GM03348 (cell line): ENCODE measurements at places on chromosomes 3 and 15.

DNA sequence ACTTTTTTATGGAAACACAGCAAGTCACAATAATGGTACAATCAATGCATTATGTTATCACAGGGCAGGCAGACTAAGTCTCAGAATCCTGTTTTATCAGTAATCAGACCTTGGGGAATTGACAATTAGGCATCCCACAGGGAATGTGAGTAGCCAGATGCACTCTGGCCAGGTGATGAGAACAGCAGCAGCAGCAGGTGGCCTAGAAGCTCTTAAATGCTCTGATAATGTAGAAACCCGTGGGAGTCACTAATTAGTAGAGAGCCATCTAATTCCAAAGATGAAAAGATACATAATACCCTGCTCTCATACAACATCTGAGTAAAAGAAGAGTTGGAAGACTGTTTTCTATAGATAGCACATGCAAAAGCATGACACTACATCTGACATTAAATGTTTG lies 12.6 kb downstream of the CEP152 start:
- no peak for DNase-seq

DNA sequence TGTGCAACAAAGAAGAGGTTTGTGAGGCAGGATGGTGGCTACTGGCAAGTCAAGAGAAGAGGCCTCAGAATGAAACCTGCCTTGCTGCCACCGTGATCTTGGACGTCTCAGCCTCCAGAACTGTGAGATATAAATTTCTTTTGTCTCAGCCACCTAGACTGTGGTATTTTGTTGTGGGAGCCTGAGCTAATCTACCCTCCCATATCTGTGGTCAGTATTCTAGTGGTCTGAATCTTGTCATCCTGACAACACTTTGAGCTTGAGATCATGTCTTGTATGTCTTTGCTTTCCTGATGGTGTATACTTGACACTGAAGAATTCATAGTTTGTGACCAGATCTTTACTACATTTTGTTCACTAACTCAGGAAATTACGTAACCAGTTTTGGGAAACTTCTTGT lies 240.6 kb upstream of the GOLIM4 start:
- DNase-seq = no peak

GRCh38 chr15:67782691-67782991 lies 42.7 kb upstream of the SKOR1 start:
- DNase-seq = no peak

DNA sequence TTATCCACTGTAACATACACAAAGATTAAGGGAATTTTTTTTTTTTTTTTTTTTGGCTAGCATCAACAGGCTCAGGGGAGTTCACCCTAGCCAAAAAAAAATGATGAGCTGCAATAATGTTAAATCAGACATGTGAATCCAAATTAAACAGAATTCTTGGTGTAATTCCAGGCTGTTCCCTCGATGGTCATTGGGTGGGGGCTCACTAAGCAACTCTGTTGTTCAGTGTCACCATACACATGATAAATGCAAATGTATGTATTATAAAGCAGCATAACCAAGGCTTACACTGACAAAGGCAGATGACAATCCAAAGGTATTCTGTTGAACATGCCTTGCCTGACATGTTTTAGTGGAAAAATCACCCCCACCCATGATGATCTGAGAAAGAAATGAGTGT lies 29.0 kb downstream of the IL1RAP start:
- no peak for DNase-seq

DNA sequence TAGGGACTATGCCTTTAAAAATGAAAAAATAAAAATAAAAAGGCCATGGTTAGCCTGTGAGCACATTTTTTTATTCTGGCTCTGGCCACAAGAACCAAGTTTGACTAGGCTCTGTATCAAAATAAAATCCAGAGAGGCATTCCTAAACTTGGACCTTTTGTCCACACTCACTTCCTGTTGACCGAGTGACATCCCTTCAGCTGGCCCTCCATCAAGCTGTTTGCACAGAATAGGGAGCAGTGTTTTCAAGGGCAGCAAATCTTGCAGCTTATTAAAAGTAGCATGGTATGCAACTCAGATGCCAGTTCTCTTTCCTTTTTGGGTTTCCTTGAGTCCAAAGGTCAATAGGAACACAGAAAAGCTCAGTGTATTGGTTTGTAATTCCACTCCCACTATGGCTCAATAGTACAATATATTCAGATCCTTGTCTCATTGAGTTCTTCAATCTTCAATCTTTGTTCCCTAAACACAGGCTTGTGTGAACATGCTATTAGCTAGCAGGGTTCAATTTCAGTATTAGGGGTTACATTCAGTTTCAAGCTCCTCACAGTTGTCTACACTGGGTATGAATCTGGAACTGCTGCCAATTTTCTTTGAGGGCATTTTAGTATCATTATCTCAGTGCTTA lies 244.5 kb downstream of the RBMS3 start:
- peak; percentile 68 for DNase-seq

GRCh38 chr3:53938645-53939044 lies 47.0 kb upstream of the SELENOK start:
- peak; percentile 69 for DNase-seq

GRCh38 chr3:102037209-102037608 lies 187.9 kb downstream of the NFKBIZ start:
- DNase-seq = no peak

- DNase-seq = peak; percentile 90
Observed at GRCh38 chr15:53197426-53197839, 407.3 kb upstream of the ONECUT1 start.

GRCh38 chr15:66783314-66783713 lies 81.3 kb downstream of the SMAD6 start:
- DNase-seq = no peak

DNA sequence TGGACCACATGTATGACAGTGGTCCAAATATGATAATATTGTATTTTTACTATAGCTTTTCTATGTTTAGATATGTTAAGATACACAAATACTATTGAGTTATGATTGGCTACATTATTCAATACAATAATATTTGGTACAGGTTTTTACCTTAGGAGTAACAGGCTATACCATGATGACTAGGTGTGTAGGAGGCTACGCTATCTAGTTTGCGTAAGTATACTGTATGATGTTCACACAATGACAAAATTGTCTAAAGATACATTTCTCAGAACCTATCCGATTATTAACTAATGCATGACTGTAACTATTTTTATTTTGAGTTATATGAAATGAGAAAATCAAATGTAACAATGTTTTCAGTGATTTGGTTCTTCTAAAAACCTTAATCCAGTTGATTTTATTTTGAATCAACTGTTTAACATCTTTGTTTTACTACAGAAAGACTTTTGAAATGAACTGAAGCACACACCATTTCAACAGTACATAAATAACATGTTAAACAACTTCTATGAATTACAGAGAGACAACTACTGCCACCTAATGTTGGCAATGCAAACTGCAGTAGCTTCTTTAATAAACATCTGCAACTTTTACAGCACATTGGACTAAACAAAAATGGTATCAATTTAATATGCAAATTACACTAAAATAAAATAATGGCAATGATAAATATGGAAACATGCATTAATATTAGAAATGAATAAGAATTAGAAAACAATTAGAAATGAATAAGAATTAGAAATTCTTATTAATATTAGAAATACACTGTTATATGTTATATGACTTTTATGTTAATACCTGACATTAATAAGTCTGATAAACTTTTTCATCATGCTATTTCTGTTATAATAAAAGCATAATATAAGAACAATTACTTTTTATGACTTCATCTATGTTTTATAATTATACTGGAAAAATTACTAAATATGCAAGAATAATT lies 255.7 kb downstream of the MBNL1 start:
- DNase-seq = peak; percentile 32

DNA sequence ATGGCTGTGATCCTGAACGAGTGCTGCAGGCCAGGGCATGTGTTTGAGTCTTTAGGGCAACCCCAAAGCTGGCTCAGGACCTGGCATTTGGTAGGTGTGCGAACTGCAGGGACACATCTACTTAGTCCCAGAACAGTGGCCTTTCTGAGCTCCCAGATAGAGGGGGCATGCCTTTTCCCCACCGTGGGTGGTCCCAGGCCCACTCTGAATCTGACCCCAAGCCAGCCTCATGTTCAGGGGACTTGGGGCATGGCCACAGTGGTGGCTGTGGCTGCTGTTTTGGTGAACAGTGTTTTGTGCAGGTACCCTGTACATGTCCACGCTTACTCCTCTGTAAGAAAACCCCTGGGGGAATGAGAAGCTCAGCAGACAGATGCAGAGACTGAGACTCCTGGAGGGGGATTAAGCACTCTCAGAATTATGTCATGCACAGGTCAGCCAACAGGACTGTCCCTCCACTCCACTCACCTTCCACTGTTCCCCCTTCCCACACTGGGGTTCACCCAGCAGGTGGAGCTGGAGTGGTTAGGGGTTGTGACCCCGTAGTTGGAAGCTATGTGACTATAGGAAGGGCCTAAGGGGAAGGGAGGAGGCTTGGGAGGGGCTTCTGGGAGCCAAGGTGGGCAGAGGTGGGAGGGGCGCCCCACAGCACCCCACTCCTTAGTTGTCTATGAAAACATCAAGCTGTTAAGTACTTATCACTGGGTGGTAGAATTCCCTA lies 16.4 kb downstream of the ESYT3 start:
- no peak for DNase-seq

GRCh38 chr3:110506890-110507289 lies 564.7 kb upstream of the NECTIN3 start:
- DNase-seq = no peak

- DNase-seq = no peak
Observed at GRCh38 chr3:150303768-150304167, 104.3 kb upstream of the TSC22D2 start.

- DNase-seq = peak; percentile 48
Observed at GRCh38 chr3:62149962-62150361, 223.4 kb downstream of the FEZF2 start.

DNA sequence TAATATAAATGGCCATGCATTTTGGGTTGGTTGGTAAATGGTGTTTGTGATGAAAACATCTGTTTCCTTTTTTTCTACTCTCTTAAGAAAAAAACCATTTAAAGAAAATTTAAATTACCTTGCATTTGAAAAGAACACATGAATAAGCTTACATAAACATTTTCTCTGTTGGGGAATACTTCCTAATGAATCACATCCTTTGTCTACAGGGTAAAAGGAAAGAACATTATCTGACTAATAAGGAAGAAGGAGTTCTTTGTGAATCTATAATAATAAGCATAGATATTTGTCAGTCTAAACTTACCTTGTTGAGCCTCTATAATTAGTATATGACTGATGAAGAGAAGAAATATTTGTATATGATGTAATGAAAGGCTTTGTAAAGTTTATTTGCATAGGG lies 254.1 kb upstream of the ZNF717 start:
- DNase-seq = no peak

DNA sequence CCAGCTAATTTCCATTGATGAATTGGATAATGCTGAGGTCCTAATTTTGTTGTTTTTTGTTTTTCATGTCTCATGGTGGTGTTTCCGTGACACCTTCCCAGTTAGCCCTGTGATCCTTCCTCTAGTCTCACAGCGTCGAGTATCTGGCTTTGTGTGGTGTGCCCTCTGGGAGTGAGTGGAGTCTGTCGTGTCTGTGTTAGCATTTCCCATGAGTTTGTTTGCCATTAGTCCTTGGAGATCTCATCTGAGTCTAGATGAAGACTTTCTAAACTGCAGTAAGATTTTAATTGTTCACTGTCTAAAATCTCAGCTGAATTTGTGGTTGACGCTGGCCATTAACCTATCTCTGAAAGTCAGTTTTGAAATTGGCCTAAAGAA lies 224.2 kb downstream of the ITPR1 start:
- no peak for DNase-seq

- peak; percentile 69 for DNase-seq
Observed at GRCh38 chr3:143901105-143901504, 52.8 kb upstream of the SLC9A9 start.

GRCh38 chr3:48835650-48836366 lies 11.9 kb downstream of the PRKAR2A start:
- DNase-seq = no peak

DNA sequence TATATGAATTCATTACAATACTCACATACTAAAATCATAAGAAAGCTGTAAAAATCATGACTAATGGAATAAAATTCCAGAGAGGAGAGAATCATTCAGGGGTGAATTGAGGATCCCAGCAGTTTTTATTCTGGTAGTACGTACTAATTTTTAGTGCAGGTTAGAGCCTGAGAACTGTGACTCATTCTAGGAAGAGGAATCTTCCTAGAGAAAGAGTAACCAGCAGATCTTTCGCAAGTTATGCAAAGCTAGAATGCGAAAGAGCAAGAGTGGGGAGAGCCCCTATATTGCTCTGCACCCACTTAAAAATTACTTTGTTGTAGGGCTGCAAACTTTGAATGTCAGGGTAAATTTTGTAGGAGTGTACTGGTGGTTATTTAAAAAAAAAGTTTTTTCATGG lies 303.6 kb upstream of the ARPP21 start:
- no peak for DNase-seq

GRCh38 chr3:153974614-153975013 lies 146.6 kb upstream of the ARHGEF26 start:
- DNase-seq = no peak

DNA sequence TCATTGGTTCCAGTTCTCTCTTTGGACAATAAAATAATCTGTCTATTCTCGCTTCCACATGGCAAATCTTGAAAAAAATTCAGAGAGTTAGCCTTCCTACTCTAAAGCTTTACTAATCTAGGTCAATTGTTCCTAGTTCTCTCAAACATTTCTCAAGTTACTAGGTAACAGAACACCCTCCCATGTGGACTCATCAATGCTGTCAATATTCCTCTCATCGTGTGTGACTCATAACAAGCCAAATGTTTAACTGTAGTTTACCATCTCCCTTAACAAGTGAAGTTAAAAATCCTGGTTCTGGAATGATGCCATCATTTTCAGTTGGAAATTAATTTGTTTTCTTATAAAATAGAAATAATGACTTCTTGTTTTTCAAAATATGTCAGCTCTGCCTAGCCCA lies 438.6 kb downstream of the ROBO1 start:
- no peak for DNase-seq

- DNase-seq = no peak
Observed at GRCh38 chr3:88403319-88403718, 253.6 kb downstream of the C3orf38 start.

DNA sequence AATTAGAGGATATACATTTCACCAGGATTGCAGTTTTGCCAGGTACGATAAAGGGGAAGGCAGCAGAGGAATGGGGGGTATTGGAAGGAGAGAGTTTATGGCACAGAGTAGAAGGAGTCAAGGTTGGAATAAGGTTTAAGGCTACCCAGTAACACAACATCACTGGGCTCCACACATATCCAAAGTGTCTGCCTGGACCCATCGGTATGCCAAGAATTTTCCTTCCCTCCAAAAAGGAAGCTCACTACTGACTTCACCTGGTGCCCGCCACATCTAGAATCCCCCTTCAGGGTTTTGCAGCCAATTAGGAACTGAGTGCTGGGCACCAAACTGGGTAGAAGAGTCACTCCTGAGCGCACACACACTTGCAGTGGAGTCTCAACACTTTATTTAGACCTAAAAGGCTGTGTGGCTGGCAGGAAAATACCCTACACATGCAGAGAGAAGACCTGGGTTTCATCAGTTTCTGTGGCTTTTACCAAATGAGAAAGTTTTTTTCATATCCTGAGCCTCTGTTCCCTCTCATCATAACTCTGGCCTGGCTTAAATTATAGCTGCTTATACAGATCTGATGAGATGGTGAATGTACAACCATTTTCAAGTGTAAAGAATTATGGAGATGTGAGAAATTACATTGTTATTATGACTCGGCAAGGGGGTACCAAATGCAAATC lies 190.8 kb upstream of the LPP start:
- DNase-seq = no peak

GRCh38 chr15:64975390-64975789 lies 14.3 kb downstream of the SPG21 start:
- no peak for DNase-seq
